ENCODE measurements at places on chromosomes 4 and X.

GRCh38 chrX:20378233-20378920 lies 111.7 kb upstream of the RPS6KA3 start:
- DNase-seq: no peak

DNA sequence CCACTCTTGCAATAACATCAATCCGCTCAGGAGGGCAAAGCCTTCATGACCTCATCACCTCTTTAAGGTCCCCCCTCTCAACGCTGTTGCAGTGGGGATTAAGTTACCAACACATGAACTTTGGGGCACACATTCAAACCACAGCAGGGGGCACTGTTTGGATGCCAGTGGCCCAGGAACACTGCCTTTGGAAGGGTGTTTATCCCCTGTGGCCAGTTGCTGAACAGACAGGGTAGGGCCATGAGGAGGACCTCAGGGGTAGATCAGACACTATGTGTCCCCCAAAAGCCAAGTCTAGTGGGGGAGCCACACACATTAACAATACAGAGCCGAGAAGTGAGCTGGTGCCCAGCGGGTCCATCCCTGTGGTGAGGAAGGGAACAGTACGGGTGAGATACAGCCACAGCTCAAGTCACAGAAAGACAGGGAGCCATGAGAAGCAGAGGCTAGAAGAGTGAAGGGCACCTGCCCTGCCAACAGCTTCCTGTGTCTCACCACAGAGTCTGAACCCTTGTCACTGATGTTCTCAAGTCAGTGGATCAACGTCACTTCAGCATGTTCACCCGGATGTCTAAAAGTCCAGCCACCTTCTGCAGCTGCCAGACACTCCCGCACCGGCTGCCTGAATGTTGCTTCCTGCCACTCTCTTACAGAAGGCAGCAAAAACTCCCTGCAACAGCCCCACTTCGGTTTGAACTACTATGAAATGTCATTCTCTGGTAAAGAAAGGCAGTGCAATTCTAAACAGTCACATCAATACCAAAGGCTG lies 19.9 kb upstream of the MXD4 start:
- no peak for DNase-seq

DNA sequence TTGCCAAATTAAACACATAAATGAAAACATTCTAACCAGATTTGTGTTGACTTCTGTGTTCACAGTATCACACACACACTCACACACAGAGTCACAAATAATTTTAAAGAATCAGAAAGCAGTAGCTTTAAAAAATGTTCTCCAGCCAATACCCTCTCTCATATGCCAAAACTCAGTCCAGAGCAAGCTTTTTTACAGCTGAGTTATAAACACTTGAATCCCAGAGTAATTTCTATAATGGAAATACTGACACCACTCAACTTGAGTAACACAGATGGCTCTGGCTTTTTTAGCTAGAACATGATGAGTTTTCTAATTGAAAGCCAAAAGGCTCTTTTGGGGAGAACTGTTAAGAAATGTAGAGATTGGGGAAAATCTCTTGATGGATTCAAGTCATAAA lies 100.8 kb downstream of the DOCK11 start:
- no peak for DNase-seq

- no peak for DNase-seq
These were observed 3.2 kb upstream of the ENPEP start for GRCh38 chr4:110472583-110473329.

- DNase-seq: no peak
These were observed 409.2 kb downstream of the CCSER1 start for GRCh38 chr4:90536408-90536807.

GRCh38 chrX:16188687-16189086 lies 21.4 kb downstream of the MAGEB17 start:
- DNase-seq: no peak

GRCh38 chr4:36006226-36006625 lies 238.1 kb downstream of the ARAP2 start:
- no peak for DNase-seq

- no peak for DNase-seq
These were observed 43.1 kb downstream of the ATP11C start for GRCh38 chrX:139889760-139890159.

GRCh38 chr4:123469245-123469644 lies 72.7 kb downstream of the SPRY1 start:
- DNase-seq: no peak

DNA sequence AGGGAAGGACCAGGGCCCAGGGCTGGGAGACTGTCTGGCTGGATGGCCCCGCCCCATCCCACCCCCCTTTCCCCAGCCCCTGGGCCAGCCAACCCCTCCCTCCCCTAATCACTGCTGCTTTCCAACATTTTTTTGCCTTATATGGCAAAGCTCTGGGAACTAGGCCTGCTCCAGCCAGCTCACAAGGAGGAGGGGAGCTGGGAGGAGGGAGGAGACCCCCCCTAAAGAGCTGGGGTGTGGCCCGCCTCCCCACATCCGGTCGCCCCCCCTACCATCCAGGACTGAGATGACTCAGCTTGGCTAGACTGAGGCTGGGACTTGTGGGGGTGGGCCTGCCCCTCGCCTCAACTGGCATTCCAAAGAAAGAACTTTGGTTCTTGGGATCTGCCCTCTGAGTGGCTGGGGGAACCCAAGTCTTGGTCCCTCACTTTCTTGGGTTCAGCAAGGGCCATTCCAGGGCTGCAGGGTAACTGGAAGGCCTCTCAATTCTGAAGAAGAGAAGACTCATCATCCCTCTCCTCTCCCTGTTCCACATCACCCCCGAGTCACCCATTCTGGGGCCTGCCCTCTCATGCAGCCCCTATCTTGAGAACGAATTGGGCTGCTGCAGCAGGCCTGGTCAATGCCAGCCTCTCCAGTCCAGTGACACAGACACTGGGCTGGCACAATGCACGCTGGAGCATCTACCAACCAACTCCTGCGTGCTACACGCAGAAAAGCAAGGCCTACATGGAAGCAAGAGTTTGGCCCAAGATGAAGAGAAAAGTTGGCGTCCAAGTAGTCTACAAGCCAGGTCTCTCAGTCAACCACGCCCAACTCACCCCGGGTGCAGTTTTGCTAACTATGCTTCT lies 4.8 kb downstream of the FLNA start:
- DNase-seq: peak; percentile 27

GRCh38 chr4:171846232-171846631 lies 33.0 kb downstream of the GALNTL6 start:
- DNase-seq: no peak

DNA sequence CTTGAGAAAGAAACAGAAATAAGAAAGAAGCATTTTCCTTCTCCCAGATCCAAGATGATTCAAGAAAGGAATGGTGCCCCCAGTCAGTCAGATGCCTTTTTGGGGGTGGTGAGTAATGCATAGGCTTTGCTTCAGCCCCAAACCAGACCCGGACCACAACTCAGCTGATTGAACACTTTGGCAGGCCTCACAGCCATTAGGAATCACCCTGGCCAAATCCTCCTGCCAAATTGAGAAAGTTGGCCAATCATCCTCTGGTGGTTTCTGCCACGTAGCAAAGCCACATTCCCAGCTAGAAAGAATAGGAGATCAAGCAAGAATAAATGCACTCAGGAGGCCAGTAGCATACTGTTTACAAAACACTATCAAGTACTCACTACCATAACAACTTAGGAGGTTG lies 33.7 kb downstream of the FRMD7 start:
- no peak for DNase-seq

GRCh38 chr4:111330786-111331185 lies 707.9 kb upstream of the PITX2 start:
- DNase-seq: no peak

- DNase-seq: no peak
These were observed 45.3 kb downstream of the TBCK start for GRCh38 chr4:106270736-106271135.

- no peak for DNase-seq
These were observed 76.7 kb upstream of the AP1S2 start for GRCh38 chrX:15931362-15931761.

DNA sequence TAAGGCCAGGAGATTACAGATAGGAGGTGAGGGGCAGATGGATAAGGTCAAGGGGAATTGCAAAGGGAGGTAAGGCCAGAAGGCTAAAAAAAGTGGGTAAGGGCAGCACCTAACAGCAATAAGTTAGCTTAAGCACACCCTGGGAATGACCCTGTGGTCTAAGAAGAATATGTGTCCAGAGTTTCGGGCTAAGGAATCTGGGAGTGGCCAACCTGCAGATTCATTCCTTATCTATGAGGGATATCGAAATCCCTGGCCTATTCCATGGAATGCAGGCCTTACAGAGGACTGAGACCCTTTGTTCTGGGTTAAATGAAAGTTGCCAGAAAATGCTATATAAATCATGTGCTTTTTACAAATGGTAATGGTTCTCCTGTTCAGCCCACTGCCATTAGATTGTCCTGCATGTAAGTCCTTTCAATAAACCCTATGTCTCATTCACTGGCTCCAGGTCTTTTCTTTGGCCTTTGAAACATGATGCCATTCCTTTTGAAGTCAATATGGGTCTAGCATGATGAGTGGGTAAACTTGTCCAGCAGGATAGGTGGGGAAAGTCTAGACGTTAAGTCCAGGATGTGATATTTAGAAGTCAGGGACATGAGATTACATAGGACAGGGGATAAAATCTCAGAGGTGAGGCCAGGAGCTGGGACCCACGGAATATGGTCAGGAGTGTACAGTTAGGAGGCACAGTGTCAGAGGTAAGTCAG lies 226.2 kb downstream of the TACR3 start:
- DNase-seq: no peak

GRCh38 chr4:51894059-51894645 lies 51.2 kb downstream of the DCUN1D4 start:
- no peak for DNase-seq

DNA sequence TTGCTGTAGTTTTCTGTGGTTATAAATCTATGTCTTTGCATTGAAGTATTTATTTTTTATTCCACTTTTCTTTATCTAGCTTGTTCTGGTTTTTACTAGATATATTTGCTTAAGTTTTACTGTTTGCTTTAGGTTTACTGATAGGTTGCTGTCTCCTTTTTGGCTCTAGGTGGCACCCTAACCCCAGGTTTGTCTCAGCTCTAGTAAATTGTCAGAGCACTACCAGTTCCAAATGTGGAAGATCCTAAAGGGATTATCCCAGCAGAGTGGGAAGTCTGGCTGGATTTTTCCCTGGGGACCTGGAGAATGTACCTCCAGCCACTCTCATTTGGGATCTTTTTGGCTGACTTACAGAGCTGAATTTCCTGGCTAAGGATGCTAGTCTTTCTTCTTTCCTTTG lies 106.1 kb downstream of the PBDC1 start:
- no peak for DNase-seq

DNA sequence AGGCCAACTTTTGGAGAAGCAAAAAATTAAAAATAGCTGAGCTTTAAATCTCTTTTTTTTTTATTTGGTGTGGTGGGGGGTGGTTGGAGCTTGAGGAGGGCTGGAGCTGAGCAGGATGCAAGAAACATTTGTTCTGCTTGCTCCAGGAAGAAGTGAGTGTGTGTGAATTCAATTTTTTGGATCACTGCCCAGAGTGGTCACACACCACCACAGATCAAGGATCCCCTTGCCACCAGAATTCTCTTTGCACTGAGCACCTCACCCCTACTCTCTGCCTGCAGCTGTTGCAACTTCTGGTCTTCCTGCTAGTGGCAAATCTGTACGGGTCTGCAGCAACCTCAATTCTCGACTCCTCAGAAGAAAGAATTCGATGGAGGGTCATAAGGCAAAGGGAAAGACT lies 19.9 kb upstream of the PLP1 start:
- no peak for DNase-seq

DNA sequence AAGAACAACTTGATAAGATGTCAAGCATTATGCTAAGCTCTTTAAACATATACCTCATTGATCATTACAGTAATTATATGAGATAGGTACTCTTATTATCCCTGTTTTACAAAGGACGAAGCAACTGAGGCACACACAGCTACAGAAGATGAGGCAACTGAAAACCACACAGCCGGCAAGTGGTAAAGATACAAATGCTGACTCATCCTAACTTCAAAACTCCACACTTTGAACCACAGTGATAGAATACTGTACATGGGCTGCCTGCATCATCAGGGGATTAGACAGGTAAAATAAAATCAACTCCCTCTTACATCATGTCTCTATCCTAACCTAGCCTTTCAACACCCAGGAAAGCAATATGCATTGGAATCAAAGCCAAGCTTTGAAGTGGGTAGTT lies 47.8 kb downstream of the LHFPL1 start:
- no peak for DNase-seq

GRCh38 chr4:28402751-28403150 lies 1542.1 kb downstream of the STIM2 start:
- DNase-seq: no peak

GRCh38 chr4:168565130-168565529 lies 68.3 kb downstream of the PALLD start:
- no peak for DNase-seq

- no peak for DNase-seq
These were observed 71.4 kb upstream of the TTC29 start for GRCh38 chr4:147017081-147017480.

- no peak for DNase-seq
These were observed 46.0 kb upstream of the SMAD1 start for GRCh38 chr4:145435646-145436045.

- DNase-seq: no peak
These were observed 53.9 kb upstream of the RPS6KA3 start for GRCh38 chrX:20320461-20321159.

DNA sequence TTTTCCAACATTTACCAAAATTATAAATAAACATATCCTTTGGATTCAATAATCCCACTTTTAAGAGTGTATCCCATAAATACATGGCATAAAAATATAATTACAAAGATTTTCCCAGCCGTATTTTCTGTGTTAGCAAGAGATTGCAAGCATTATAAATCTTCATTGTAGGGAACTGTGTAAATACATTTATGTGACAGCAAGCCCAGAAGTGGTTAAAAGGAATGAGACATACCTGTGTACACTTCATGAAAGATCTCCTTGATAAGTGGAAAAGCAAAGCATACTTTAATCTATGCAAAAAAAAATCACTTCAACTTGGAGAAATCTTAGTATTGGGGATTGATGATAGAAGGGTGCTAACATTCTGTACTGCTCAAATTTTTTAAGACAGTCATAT lies 173.1 kb downstream of the GASK1B start:
- DNase-seq: no peak

DNA sequence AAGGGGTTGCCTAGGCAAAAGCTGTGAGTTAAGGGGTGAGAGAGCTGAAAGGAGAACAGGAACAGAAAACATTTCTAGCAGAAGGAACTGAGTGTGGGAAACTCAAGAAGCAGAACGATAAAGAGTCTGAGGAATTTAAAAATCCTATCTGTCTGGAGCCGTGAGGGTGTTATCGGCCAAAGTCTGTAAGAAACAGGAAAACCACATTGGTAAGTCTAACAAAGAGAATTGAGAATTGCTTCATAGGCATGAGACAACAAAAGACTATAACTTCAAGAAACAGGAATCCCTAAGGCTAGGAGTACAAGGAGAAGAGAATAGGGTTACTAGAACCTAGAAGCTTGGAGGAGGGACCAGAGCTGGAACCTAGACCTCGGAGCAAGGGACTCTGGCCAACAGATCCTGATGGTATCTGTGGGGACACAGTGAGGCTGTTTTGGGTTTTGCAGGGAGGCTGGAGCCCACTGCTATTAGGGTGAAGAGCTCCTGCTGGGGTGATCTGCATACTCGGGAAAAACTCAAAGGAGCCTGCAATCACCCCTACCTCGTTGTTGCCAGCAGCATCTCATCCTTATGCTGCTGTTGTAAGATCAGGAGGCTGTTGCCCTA lies 175.6 kb downstream of the FBXO8 start:
- no peak for DNase-seq

GRCh38 chrX:64204701-64205440 lies 637 bp downstream of the AMER1 start:
- DNase-seq: no peak
